ENCODE measurements at places on chromosomes 6 and 20.
A peak's percentile ranks its signal among the peaks of the same experiment; 100 is the strongest.

DNA sequence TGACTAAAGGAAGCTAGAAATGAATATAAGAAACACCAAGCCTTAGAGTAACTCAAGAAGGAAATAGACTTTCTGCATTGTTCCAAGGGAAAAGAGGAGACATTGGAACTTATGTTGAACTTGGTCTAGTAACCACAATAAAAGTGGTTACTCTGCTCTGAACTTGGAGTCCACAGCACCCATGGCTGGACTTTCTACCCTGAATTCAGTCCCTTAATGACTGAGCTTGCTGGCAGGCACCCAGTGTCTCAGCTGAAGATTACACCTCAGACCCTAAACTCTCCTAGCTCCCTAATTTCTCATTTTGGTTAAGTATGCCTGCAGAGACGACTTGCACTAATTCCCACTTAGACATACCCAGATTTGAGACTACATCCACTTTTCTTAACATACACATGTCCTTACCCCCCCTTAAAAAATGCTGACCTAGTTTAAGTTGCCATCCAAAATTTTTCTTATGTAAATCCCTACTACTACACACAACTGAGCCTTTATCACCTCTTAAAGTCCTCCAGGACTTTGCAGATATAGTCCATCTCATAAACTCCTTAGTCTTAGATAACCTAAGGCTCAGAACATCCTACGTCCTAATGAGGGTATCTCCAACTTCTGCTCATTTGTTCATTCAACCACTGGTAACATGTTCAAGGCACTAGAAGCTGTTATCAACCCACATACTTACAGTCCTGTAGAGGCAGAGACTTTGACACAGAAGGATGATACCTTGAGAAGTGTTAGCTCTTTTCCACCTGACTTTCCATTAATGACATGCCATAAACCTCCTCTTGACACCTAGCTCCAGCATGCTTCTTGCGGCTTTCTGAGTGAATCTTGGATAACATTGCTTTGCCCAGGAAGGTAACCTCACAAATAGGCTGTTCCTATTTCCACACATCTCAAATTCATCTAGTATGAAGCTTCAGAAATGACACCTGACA lies 129.8 kb downstream of the ALDH8A1 start:
- no peak for DNase-seq

- no peak for DNase-seq
These were observed 97.4 kb downstream of the PLCB4 start for GRCh38 chr20:9166153-9166780.

GRCh38 chr6:107292715-107293271 lies 166.6 kb downstream of the PDSS2 start:
- DNase-seq, result no peak

- DNase-seq, result peak; percentile 88
These were observed 23.6 kb downstream of the VPS52 start for GRCh38 chr6:33247977-33248642.

- no peak for DNase-seq
These were observed 200.0 kb downstream of the LY86 start for GRCh38 chr6:6788394-6789032.

DNA sequence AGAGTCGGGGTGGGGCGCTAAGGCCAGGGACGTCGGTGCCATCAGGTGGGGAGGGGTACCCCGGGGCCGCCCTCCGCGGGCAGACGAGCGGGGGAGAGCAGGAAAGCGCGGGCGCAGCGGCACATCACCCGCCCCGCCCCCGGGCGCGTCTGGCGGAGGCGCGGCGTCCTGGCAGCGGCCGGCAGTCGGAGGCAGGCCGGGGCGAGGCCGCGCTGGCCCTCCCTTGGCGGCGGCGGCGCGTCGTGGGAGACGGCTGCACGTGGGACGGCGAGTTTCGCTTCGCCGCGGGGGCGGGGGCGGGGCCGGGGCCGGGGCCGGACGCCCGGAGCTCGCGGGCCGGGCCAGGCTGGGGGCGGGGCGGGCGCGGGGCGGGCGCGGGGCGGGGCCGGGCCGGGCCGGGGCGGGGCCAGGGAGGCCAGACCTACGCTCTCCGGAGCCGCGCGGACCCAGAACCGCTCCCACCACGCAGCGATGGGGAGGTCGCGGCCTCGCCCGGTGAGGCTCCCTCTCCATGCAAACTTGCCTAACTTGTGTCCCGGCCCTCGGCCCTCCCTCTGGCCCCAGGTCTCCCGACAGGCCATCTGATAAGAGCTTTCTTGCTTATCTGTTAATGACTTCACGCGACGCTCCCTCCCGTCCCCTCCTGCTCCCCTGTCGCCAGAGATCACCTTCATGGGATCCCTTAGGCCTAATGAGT lies 12.5 kb downstream of the ITPR3 start:
- DNase-seq, result peak; percentile 51

- no peak for DNase-seq
These were observed 136.7 kb downstream of the MMUT start for GRCh38 chr6:49326347-49326746.

DNA sequence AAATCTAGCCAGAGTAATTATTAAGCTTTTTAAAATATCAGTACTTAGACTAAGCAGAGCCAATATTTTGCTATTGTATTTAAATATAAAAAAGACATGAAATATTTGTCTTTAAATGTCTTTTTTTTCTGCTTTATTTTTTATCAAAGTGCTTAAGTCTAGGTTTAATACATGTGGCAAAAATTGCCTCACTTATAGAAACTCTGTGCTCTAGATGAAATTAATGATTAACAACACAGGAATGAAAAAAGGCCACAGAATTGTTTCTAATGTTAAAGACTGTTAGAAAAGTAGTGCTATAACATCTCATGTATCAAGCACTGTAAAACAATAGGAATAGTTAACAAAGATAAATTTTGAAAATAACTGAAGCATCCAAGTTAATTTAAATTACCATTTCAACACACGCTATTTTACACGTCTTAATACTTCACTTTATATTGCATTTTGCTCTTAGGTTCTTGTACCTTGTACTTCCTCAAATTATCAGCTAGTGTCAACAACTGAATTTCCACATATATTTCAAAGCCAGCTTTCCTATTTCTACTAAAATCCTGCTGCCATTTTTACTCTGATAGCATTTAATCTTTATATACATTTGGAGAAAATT lies 1515.1 kb downstream of the HACE1 start:
- no peak for DNase-seq

- DNase-seq, result no peak
These were observed 47.3 kb upstream of the STXBP5 start for GRCh38 chr6:147156799-147157382.

Data from tibial artery (tissue), 4 donors.